Common myeloid progenitor, CD34-positive (primary cell): ENCODE measurements at places on chromosomes 13 and 19.

DNA sequence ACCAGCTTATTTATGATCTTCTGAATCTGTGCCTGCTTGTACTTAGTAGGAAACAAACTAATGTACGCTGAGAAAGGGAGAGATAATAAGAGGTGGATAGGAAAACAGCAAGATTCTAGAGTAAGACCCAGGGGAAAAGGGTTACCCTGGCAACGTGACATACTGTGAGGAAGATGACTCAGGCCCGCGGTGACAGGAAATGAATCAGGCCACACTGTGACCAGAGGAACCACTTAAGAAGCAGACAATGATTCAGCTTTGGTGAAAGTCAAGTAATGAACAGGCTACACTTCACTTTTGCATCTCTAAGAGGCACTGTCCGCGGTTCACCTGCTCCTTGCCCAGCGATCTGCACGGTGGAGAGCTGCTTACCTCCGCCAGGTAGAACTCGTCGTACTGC lies 158.2 kb downstream of the NALCN start:
- no peak for DNase-seq

- no peak for DNase-seq
These were observed 7.8 kb downstream of the CPB2 start for GRCh38 chr13:46097015-46097414.

GRCh38 chr13:75073786-75074185 lies 408.2 kb downstream of the TBC1D4 start:
- no peak for DNase-seq

DNA sequence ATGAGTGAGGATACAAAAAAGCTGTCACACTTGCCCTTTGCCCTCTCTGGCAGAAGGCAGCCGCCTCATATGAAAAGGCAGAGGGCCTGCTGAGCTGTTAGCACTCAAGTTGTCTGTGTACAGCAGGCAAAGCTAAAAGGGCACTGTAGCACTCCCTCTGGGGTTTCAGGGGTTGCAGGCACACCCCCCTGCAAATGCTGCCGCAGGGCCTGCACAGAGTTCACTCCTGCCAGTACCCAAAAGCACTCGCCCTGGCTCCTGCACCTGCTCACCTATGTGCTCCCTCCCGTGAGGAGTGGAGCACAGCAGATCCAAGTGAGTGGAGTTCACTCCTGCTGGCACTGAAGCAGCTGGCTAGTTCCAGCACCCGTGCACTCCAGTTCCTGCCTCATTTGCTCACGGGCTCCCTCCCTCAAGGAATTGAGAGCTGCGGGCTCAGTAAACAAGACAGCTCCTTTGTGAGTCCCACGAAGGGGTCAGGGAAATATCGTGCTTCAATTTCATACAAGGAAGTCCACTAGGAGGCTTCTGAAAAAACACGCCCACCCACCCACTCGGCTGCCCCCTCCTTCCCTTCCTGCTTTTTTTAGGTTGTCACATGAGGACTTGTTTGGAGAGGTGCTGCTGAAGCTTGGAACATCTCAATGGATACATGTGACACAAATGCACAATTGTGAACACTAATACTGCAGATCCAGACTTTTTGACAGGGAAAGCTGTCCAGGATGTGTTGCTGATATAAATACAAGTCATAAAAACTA lies 9.9 kb upstream of the RCBTB2 start:
- DNase-seq, result no peak

- no peak for DNase-seq
These were observed 551.6 kb downstream of the MYO16 start for GRCh38 chr13:109180905-109181425.

DNA sequence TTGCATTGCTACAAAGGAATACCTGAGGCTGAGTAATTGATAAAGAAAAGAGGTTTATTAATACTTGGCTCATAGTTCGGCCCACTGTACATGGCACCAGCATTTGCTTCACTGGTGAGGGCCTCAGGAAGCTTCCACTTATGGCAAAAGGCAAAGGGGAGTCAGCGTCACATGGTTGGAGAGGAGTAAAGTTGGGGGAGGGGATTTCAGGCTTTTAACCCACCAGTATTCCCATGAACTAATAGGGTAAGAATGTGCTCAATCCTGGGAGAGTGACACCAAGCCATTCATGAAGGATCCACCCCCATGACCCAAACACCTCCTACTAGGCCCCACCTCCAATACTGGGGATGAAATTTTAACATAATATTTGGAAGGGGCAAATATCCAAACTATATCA lies 82.5 kb upstream of the MYCBP2 start:
- no peak for DNase-seq

GRCh38 chr13:110000534-110001345 lies 214.4 kb upstream of the IRS2 start:
- DNase-seq, result no peak

- DNase-seq, result peak; percentile 13
These were observed 100.4 kb downstream of the RFC3 start for GRCh38 chr13:33918199-33918932.

GRCh38 chr19:7862413-7862951 lies 11.7 kb downstream of the PRR36 start:
- peak; percentile 63 for DNase-seq

- peak; percentile 58 for DNase-seq
These were observed 568 bp downstream of the ATP11A start for GRCh38 chr13:112690283-112690929.

GRCh38 chr19:49186108-49186507 lies 28.5 kb downstream of the TRPM4 start:
- DNase-seq, result no peak

GRCh38 chr13:31970231-31970930 lies 61.2 kb upstream of the FRY start:
- no peak for DNase-seq

- DNase-seq, result no peak
These were observed 2.9 kb upstream of the C2CD4C start for GRCh38 chr19:411723-412355.

GRCh38 chr19:19115954-19116353 lies 22.3 kb downstream of the TMEM161A start:
- peak; percentile 25 for DNase-seq

GRCh38 chr13:24834902-24835510 lies 71.0 kb downstream of the RNF17 start:
- no peak for DNase-seq

- no peak for DNase-seq
These were observed 2.9 kb downstream of the DNAJC15 start for GRCh38 chr13:43026262-43026661.

GRCh38 chr13:28451482-28452217 lies 43.3 kb downstream of the FLT1 start:
- no peak for DNase-seq

GRCh38 chr13:51559946-51560735 lies 24.1 kb upstream of the WDFY2 start:
- DNase-seq, result peak; percentile 69

DNA sequence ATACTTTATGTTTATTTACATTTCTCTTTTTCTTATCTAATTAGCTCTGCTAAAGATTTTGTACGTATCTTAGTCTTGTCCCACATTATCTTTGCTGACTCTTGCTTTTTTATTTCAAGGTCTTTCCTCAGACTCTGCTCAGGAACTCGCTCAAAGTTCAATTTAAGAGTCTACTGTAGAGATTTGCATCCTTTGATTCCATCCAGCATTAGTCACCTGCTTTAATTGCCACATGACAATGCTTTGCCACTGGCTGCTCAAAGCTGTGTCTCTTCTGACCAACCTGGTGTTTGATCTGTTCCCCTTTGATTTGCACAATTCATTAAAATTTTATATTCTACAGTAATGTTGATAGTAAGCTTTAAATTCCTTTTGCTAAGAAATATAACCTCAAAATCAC lies 157.9 kb upstream of the FREM2 start:
- no peak for DNase-seq

- no peak for DNase-seq
These were observed 330.2 kb downstream of the DNAJC15 start for GRCh38 chr13:43353631-43354030.

GRCh38 chr19:41698746-41699230 lies 9.6 kb upstream of the CEACAM5 start:
- DNase-seq, result peak; percentile 22

DNA sequence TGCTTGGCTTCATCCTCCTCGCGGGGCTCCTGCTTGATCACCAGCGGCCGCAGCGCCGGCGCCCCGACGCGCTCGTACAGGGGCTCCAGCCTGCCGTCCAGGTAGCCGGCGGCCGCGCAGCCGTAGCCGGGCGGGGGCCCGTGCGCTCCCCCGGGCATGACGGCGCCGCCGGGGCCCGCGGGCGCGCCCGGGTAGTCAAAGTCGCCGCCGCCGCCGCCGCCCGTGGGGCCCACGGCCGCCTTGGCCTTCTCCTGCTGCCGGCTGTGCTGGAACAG lies 497 bp downstream of the CEBPA start:
- DNase-seq, result no peak

DNA sequence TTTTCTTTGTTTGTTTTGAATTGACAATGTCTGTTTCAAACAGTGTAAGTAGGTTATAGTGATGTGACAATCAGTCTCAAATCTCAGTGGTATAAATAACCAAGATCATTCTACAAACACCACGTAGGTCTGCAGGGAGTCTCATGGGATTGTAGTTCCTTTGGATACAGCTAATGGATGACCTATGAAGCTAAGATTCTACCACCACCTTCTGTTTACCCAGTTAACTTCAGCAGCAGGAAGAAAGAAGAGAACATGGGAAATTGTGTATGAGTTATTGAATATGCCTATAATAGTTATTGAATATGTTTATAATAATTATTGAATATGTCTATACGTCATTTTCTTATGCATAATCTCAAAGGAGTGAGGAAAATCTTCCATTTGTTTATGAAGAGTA lies 63.9 kb upstream of the SLITRK5 start:
- no peak for DNase-seq

GRCh38 chr13:75910591-75910990 lies 274.5 kb downstream of the LMO7 start:
- no peak for DNase-seq

- no peak for DNase-seq
These were observed 13.9 kb downstream of the TSKS start for GRCh38 chr19:49749055-49749716.

DNA sequence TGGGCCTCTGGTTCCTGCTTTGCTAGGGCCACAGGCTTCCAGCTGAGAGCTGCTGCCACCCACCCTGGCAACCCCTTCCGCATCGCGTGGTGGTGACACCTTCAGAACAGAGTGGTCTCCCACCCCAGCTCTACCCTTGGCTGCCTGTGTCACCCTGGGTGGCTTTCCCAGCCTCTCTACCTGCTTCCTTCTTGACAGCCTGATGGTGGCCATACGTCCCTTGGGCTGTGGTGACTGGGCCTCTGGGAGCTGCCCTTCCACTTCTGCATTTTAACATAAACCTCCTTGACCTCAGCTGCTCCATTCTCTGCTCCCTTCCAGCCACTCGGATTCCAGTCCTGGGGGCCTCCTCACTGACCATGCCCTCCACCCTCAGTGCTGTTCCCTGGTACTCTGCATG lies 17.0 kb downstream of the PAK4 start:
- peak; percentile 43 for DNase-seq

- DNase-seq, result no peak
These were observed 43.2 kb upstream of the ERICH6B start for GRCh38 chr13:45658586-45659235.

GRCh38 chr19:18960370-18960769 lies 19.4 kb upstream of the HOMER3 start:
- no peak for DNase-seq

GRCh38 chr13:94309997-94310855 lies 169.3 kb downstream of the DCT start:
- no peak for DNase-seq

- DNase-seq, result no peak
These were observed 10.7 kb upstream of the SULT2A1 start for GRCh38 chr19:47896773-47897172.

DNA sequence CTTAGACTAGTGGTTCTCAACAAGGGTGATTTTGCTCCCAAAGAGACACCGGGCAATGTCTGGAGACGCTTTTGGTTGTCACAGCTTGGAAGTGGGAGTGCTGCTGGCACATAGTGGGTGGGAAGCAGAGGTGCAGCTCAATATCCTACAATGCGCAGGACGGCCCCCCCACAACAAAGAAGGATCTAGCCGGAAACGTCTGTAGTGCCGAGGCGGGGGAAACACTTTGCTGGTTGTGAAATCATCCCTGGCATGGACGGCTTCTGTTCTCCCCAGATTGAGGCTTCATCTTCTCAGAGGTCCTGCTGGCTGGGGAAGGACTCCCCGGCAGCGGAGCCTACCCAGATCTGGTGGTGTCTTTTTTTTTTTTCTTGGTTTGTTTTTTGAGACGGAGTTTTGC lies 13.4 kb upstream of the SYT5 start:
- no peak for DNase-seq

GRCh38 chr19:57642396-57643046 lies 9.6 kb downstream of the ZNF211 start:
- DNase-seq, result no peak

DNA sequence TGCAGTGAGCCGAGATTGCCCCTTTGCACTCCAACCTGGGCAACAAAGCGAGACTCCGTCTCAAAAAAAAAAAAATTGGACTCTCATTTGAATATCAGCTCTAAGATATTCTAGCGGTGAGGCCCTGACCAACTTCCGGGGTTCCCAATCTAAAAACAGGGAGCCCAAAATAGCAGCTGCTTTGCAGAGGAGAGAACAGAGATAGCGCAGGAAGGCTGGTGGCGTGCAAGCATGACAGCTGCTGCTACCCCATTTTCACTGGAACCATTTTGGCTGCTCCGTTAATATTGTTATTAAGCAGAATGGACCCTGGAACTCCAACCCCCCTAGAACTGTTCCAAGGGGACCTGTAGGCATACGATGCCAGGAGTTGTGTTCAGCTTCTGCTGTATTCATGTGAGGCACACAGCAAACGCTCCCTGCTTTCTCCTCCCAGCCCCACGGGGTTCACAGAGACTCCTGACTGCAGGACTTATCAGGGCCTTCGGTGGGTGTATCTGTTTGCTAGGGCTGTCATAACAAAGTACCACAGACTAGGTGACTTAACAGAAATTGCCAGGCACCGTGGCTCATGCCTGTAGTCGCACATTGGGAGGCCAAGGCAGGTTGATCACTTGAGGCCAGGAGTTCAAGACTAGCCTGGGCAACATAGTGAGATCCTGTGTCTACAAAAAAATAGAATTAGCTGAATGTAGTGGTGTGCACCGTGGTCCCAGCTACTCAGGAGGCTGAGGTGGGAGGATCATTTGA lies 11.5 kb downstream of the STXBP2 start:
- peak; percentile 7 for DNase-seq

GRCh38 chr13:28716511-28716910 lies 2.3 kb downstream of the SLC46A3 start:
- no peak for DNase-seq

- no peak for DNase-seq
These were observed 812 bp downstream of the DPY19L3 start for GRCh38 chr19:32406161-32407003.

- no peak for DNase-seq
These were observed 154.3 kb downstream of the FGF9 start for GRCh38 chr13:21825186-21825585.

DNA sequence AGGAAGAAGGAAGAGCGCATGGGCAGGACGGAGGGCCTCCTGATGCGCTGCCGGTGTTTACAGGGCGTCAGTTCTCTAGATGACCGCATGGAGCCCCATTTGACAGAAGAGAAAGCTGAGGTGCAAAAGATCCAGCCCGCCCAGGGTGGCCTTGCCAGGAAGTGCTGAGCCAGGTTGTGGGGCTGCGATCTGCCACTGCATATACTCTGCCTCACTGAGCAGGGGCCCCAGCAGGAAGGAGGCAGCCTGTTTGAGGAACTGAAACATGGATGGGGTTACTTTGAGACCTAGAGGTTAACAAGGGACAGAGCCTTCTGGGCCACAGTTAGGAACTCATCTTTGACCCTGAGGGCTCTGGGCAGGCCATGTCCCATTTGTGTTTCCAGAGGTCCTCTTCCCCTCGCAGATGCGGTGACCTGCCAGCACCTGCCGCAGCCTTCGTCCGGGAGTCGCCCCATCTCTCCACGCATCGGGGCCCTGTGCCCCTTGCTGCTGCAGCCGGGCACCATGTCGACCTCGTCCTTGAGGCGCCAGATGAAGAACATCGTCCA lies 3.2 kb downstream of the EPN1 start:
- DNase-seq, result peak; percentile 53
